ENCODE measurements at places on chromosomes 12 and 14.

- no peak for DNase-seq
Observed at GRCh38 chr14:55667801-55668200, 87.8 kb downstream of the KTN1 start.

DNA sequence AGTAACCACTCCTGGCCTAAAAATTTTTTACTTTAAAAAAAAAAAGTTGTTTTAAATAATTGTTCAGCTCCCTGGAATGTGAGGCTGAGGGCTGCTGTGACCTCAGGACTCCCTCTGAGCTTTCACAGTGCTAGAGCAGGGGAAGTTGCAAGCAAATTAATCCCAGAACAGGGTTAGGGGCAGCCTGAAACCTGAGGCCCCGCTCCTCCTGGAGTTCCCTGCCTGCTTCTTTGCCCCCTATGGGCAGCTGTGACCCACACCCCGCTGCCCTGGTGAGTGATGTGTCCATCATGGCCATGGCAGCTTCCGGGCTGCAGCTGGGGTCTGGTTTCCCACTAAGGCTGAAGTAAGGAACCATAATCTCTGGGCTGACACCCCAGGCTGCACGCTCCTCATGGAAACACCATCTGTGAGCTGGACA, 9.5 kb downstream of the RITA1 start:
- no peak for DNase-seq

GRCh38 chr14:95361373-95362137, 41.8 kb upstream of the CLMN start:
- peak; percentile 49 for DNase-seq

DNA sequence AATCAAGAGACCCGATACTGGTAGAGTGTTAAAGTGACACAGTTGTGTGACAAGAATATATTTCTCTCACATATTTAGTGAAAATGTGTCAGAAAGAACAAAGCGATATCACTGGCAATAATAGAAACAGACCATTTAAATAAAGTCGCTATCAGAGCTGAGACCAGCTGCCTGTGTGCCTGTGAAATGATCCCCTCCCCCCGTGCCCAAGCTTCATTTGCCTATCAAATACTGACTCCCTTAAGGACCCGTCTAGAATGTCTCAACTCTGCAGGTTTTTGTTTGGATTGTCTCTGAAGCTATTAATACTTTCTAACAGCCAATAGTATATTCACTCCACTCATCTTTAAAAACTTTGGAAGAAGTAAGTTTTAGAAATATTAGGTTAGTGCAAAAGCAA, 98.9 kb downstream of the EGLN3 start:
- no peak for DNase-seq

- no peak for DNase-seq
Observed at GRCh38 chr12:7784701-7785100, 4.5 kb upstream of the NANOG start.

GRCh38 chr12:26678697-26679660, 154.0 kb downstream of the ITPR2 start:
- DNase-seq: no peak

DNA sequence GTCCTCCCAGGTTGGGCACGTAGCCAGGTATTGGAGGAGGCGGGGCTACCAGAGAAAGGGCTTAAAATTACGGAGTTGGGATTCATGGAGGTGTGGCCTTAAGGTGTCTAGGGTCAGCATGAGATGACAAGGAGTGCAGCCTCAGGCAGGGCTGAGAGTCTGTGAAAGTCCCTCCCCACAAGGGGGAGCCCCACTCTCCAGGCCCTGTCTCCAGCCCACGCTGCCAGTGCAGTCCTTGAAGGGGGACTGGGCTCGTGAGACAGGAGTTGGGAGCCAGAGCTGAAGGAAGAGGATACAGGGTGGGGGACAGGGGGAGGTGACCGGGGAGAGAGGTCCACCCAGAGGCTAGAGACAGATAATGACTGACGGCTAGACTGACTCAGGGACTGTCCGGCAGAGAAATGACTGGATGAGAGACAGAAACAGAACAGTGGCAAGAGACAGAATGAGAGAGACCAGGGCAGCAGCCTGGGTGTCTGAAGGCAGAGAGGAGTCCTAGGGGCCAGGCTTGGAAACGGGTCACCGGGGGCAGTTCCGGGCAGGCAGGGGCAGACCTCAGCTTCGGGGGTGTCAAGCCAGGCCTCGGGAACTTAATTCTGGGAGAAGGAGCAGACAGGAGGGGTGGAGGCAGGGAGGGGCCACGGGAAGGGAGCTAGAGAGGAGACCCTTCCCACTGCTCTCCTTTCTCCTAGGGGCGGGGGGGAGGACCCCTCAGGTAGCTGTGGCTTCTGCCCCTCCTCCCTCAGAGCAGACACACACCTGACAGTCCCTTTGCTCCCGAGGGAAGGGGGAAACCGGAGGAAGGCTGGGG, 970 bp downstream of the CDH24 start:
- peak; percentile 74 for DNase-seq

- DNase-seq: no peak
Observed at GRCh38 chr14:34187061-34187460, 236.2 kb upstream of the EGLN3 start.

Measured in activated CD4-positive, alpha-beta T cell treated with anti-CD3 and anti-CD28 coated beads, Interleukin-2, amount 50 U/mL, for 48 hours (primary cell).